Glomerular endothelial cell (primary cell): ENCODE measurements at places on chromosomes 7 and 10. TPM values are rescaled to one million over a fixed set of nuclear protein-coding genes. Genes with fewer than 3 reads are reported as not detected.

DNA sequence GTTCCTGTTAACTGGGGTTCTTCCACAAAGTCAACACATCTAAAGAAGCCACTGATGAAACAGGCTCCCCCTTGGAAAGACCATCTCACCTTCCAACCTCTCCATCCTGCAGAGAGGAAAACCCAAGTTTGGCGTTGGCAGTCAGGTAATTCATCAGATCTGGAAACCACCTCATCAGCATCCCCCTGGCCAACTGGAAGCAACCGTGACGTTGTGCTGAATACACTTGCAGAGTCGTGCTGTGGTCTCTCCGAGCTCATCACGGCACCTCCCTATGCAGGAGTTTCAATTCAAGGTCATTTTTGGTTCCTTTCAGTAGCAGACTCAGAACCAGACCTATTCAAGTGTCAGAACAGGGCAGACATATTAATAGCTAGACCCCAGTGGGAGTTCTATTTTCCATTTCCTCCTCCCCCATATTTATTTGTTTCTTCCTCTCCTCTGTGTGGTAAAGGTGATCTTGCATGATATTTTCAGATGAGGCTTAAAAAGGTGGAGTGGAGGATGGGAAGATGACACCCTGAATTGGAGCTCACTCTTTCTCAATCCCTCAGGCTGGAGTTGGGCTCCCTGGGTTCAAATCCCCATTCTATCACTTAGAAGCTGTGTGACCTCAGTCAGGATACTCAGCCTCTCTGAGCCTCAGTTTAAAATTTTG, 149.1 kb upstream of the ADO start:
- DNase-seq: no peak

DNA sequence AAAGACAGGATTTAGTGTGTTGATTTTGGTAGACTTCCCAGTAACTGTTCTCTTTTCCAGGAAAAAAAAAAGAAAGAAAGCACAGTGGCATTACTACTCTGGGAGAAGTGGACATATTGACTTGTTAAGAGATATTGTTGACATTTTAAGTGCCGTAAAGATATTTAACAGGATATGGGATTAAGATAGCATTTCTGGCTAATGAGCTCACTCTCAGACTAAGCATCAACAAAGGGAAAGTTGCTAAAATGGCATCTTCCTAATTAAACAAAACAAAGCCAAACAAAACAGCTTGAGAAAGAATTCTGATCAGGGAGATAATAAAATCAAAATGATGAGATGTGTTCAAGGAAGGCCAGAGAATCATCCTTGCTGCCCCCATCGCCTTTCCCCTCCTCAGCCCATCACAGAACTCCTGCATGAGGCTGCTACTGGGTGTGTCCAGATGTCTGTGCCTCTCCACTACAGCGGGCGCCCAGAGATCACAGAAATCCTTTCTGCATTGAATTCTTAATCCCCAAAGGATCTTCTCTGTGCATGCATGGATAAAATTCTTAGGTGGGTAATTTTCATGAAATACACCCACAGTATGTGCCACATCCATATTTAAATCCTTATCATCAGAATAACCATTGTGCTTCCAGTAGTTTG, 270.5 kb downstream of the POU6F2 start:
- DNase-seq: no peak

GRCh38 chr7:119931230-119931824, 341.6 kb upstream of the KCND2 start:
- no peak for DNase-seq

Gene ANKRD16
- total RNA-seq: 5.9 and 13.9 TPM in 2 replicates

DNA sequence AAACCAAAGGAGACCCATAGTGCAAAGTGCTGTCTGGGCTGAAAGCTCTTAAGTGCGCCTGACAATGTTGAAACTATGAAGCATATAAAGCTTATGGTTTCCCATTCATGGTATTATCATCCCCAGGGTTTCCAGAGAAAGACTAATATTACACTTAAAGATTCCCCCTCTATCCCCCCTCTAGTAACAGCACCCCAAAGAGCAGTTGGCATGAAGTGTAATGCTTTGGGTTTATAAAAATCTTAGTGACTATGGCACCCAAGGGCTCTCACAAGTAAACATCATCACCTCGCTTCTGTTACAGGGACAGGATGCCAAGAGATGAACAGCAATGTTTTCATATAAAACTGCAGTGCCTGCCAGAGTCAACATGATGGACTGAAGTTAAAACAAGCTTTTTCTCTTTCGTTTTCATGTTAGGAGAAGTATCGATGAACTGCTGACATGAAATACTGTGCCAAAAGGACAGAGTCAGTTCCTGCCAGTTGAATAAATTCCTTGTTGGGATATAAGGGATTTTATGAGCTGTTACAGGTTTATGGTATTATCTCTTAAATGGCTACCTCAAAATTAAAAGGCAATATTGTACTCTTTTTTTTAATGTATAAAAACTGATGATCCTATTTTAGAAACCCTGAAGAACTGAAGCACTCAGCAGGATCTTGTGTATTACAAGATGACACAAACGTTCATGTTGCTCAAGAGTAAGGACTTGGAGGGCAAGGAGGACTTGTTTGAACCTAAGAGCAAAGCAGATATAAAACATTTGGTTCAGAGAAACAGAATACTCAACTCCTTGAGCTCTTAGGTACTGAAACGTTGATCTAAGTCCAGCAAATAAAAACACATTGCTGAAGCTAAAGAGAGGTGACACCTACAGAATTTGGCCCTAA, 203.7 kb upstream of the IMMP2L start:
- DNase-seq: no peak

Gene WDFY4
- 0.41 and 1.1 TPM in 2 replicates for total RNA-seq

Gene EVX1
- not detected in 2 replicates for total RNA-seq

- no peak for DNase-seq
Measured at GRCh38 chr10:14621037-14621436, 153.7 kb downstream of the FAM107B start.

Gene FFAR4
- not detected in 2 replicates for total RNA-seq

DNA sequence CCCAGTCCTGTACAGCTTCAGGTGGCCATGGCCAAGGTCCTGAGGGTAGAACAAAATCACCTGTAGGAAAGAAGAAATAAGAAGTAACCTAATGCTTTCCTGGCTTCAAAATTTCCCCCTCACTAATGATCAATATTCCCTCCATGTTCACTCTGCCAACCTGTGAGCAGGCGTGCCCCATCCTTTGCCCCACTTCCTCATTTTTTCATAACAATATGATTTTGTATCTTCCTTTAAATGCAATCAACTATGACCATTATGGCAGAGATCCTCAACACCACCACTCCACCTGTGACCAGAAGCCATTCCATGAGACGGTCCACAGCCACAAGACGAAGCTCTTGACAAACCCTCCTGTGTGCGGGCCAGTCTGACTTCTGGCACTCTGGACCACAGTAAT, 7.0 kb downstream of the MSS51 start:
- no peak for DNase-seq

Gene OGA
- 65.1 and 102 TPM in 2 replicates for total RNA-seq

Gene TASOR2
- total RNA-seq: 35.7 and 66.7 TPM in 2 replicates

DNA sequence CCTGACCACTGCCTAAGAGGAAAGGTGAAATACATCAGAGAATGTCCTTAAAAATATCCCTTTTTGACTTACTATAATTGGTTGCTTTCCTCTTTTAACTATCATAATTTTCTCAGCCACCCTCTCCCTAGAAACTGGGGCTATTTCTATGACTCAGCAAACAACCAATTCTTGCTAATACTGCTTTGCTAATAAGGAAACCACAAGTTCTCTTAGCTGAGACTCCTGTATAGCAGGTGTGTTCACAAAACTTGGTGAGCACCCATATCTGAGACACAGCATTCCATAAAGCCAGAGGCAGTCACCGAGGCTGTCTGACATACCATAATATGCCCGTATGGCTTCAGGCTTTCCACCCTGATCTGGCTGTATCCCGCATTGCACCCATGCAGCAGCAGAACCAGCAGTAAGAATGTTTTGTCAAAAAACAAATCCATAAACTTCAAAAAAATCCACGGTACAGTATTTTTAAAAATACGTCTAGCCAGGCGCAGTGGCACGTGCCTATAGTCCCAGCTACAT, 191.7 kb upstream of the C7orf33 start:
- no peak for DNase-seq

DNA sequence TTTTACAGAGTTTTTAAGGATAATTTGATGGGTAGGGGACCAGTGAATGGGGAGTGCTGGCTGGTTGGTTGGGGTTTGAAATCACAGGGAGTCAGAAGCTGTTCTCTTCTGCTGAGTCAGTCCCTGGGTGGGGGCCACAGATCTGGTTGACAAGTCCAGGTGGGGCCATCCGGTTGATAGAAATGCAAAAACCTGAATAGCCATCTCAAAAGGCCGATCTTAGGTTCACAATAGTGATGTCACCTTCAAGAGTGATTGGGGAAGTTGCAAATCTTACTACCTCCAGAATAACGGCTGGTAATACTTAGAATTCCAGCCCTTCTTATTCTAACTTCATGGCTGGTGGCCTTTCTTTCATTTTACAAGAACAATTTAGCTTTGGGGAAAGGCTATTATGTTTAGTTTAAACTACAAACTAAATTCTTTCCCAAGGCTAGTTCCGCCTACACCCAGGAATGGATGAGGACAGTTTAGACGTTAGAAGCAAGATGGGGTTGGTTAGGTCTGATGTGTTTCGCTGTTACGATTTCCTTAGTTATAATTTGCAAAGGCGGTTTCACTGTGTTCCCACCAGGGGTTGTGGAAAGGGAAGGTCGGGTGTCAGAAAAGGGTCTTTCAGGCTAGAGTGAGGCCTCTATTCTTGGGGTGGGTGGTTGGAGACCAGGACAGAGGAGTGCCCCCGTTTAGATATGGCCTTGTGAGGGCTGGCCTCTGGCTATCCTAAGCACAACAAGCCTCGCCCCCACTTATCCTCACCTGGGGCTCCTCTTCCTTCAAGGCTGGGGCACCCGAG, 27.4 kb downstream of the IFT22 start:
- no peak for DNase-seq

Gene CYTH3
- total RNA-seq: 21.1 and 30.7 TPM in 2 replicates

GRCh38 chr7:139011373-139011772, 24.5 kb downstream of the ZC3HAV1L start:
- no peak for DNase-seq

DNA sequence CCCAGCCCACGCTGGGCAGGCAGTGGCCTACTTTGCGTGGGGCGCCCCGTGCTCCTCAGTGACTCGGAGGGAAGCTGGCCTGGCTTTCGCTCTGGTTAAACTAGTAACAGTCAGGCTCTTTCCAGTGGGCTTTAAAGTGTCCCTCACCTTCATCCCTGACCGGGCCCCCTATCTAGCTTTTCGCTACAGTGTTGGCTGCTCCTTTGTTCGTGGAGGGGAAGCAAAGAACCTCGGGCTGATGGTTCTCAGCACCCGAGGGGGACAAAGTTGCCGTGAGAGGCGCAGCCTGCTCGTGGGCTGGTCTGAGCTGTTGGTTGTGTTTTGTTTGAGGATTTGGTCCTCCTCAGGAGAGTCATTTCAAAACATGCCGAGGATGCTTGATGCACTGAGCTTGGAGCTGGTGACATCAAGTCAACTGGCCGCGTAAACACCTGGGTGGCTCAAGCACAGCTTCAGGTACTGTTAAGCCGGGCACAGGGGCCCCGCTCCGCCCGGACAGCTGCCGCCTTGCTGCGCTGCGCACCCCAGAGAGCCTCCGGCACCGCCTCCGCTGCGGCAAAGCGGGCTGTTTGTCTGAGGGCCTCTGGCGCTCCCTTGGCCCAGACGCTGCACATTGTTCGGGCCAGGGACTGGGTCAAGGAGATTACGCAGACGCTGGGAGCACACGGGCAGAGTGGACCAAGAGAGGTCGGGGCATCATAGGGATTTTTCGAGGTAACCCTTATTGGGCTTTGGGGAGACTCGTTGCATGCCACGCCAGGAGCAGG, 1.6 kb downstream of the DLX6 start:
- no peak for DNase-seq

Gene PON3
- total RNA-seq: not detected in 2 replicates

DNA sequence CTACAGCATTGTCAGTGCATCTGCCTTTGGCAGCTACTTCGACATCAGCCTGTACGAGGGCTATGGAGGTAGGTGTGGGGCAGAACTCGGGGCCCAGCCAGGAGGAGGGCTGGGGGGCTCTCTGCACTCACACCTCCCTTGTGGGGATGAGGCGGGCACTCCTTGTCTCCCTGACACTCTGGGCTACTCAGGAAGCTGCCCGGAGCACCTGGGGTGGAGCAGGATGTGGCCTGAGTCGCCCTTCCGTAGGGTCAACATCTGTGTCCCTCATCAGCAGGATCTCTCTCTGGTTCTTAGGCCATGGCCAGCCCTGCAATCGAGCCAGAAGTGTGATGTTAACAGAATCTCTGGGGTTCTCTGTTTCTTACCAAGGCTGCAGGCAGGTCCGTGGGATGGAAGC, 40.2 kb downstream of the C10orf105 start:
- DNase-seq: no peak

Gene HOGA1
- 0.12 and 0.15 TPM in 2 replicates for total RNA-seq

- no peak for DNase-seq
Measured at GRCh38 chr10:75606203-75606779, 174.9 kb downstream of the LRMDA start.

DNA sequence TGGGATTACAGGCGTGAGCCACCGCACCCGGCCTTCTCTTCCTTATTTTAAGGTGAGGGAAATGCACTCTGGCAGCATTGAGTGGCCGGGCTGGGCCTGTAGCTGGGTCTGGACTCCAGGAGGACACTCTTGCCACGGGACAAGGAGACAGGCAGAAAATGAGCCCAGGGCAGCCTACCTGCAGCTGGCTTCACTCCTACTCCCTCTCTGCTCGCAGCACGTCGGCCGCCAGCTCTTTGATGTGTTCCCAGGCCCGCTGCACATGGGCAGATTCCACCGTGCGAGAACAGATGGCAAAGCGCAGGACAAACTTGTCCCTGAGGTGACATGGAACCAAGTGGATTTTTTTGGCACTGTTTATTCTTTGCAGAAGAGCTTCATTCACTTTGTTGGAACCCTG, 12.9 kb upstream of the FIGNL1 start:
- DNase-seq: no peak

GRCh38 chr10:633279-634245, 55.9 kb downstream of the DIP2C start:
- DNase-seq: no peak

Gene FKBP6
- total RNA-seq: not detected in 2 replicates

Gene TMEM72
- total RNA-seq: not detected in 2 replicates

Gene CABCOCO1
- total RNA-seq: 0.29 and 0.41 TPM in 2 replicates

Gene CRYGN
- not detected in 2 replicates for total RNA-seq

- DNase-seq: no peak
Measured at GRCh38 chr7:113071465-113071864, 15.2 kb downstream of the GPR85 start.

- no peak for DNase-seq
Measured at GRCh38 chr7:71311576-71311975, 179.6 kb downstream of the GALNT17 start.

- DNase-seq: no peak
Measured at GRCh38 chr7:103698064-103698463, 252.1 kb upstream of the SLC26A5 start.

- no peak for DNase-seq
Measured at GRCh38 chr10:64115471-64115870, 594.3 kb downstream of the REEP3 start.

GRCh38 chr10:114274616-114275453, 35.8 kb downstream of the VWA2 start:
- DNase-seq: no peak
